Stimulated activated CD4-positive, alpha-beta T cell treated with anti-CD3 and anti-CD28 coated beads, Interleukin-4, amount 100 ng/mL, for 1 hour (primary cell): ENCODE measurements at places on chromosomes 1 and 21.

DNA sequence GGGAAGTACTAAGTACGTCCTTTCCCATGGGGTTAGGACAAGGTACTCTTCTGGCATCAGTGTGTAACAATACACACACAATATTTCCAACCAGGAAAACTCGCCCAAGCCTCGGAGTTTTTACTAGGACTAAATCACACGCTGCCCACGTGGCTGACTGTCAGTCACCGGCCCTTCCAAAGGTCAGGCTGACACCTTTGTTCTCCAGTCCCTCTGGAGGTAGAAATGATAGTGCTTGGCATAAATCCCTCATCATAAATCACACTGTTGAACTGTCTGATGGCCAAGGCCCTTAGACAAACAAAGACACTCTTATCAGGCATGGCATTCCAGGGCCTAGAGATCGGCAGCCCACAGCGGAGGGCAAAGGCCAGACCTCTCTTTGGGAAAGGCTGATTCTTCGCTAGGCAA, 16.9 kb upstream of the SLAMF9 start:
- no peak for DNase-seq

- DNase-seq, result no peak
Measured at GRCh38 chr21:40606341-40606740, 240.6 kb downstream of the DSCAM start.

DNA sequence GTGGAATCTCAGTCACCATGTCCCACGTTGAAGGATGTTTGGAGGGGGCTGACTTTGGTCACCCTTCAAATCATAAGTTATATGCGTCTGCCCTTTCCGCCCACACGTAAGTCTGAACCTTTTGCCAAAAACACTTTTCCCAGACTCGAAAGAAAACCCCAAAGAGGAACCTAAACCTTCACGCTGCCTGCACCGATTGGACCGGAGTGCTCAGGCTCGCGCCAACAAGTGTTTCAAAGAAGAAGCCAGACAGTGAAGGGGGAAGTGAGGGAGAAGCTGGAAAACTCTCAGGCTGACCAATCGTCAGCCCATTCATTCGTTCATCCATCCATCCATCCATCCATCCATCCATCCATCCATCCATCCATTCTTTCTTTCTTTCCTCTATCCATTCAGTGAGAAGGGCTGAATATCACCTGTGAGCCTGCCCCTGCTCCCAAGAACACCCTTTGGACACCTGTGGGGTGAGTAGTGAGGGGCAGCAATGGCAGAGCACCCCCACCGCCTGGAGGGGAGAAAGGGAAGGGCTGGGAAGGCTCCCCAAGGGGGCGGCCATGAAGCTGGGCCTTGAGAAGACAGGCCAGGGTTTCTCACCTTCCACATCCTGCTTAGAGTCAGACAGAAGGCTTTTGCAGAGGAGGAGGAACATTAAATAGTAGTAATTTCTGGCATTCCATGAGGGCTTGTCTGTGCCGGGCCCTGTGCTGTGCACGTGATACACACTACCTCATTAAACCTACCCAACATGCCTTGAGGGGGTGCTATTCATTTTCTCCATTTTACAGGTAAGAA, 27.1 kb upstream of the RUNX3 start:
- no peak for DNase-seq

DNA sequence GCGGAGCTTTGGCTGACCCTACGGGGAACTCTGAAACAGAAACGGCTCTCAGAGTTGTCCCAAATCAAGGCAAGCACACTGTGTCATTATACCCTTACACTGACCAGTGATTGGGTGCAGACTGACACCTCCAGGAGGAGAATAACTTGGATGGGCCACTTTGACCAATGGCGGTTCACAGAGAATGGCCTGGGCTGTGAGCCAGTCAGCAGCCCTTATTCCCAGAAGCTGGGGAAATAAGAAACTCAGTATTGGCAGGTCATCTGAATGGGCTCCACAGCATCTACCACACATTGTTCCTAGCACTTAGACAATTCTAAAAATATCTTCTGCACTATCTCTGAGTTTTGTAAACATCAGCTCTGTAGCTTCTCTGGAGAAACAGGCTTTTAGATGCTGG, 265.2 kb downstream of the ADGRL2 start:
- no peak for DNase-seq

DNA sequence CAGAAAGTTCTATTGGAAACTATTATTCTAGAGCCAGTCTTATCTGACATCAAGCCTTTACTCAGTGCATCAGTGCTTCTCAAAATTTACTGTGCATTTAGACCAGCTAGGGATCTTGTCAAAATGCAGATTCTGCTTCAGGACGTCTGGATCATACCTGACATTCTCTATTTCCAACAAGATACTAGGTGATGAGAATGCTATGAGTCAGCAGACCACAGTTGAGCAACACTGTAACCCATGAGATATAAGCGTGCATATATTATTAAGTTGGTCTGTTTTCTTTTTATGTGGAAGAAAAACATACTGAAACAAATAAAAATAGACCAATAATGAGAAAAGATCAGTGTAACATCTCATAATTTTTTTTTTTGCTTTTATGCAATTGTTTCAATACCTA, 40.4 kb upstream of the KCNH1 start:
- no peak for DNase-seq

DNA sequence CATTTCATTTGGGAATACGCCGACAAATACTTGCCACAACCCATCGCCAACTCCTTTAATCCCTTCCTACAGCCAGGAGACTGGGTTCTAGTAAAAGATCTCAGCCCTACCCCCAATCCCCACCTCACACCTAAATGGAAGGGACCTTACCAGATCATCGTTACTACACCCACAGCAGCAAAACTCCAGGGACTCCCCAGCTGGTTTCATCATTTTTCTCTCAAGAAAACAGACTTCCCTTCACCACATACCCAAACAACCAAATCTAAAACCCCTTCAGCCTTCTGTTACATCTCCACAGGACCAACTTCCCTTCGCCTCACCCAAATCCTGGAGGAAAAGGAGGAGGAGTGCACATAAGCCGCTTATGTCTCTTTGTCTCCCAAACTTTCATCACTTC, 23.7 kb upstream of the SLC2A5 start:
- no peak for DNase-seq

DNA sequence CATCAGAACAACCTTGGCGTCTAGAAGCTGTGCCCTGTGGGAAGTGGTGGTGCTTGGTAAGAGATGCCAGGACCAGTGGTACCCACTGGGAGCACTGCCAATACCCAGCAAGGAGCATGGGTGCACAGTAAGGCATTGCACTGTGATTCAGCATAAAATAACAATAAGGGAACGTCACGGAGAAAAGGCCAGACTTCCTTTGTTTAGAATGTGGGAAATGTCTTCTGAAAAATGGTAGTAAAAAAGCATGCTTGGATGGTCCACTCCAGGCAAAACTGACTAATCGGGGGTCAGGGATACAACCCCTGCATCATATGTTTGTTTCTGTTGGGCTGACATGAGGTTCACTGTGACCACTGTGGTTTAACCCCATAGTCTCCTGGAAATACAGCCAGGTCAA, 14.7 kb downstream of the METTL18 start:
- no peak for DNase-seq

DNA sequence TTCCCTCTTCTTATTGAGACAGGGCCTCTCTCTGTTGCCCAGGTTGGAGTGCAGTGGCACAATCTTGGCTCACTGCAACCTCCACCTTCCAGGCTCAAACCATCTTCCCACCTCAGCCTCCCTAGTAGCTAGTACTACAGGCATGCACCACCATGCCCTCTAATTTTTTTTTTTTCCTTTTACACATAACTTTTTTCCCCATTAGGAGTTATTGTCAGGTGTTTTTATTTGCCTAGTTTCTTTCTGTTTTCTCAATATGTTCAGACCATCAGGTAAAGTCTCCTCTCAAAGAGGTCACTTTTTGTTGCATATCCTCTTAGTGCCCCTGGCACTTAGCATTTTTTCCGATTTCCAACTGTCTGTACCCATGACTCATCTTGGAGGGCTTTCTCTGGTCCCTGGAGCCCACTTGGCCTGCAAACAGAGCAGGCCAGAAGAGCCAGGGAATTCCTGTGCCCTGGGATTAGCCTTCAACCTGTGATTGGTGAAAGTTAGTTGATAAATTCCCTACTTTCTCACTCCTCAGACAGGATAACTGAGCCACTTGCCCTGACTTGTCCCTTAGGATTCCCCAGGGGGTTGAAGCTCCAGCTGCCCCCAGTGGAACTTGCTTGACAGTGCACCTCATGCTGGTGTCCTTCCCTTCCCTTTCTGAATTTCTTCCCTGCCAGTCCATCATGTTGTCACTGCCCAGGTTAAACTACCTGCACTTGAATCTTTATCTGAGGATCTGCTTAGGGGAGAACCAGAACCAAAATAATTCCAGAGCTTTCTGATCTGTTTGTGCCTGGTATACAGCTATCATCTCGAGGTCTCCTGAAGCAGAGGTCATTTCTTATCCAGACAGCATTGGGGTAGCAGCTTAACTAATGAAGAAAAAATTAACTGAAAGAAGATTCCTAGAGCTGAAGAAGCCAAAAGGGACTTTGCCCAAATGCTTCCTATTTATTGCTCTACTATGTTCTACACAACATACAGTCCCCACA, 2.4 kb downstream of the NTPCR start:
- DNase-seq, result peak; percentile 23

- DNase-seq, result no peak
Measured at GRCh38 chr1:153627715-153628626, at the start of gene S100A1. TSS of gene S100A1 (plus strand) at chr1:153628434. CDS start at chr1:153630522, 2,088 bp downstream.

- DNase-seq, result no peak
Measured at GRCh38 chr1:35030338-35030737, 1.4 kb downstream of the ZMYM6 start.

DNA sequence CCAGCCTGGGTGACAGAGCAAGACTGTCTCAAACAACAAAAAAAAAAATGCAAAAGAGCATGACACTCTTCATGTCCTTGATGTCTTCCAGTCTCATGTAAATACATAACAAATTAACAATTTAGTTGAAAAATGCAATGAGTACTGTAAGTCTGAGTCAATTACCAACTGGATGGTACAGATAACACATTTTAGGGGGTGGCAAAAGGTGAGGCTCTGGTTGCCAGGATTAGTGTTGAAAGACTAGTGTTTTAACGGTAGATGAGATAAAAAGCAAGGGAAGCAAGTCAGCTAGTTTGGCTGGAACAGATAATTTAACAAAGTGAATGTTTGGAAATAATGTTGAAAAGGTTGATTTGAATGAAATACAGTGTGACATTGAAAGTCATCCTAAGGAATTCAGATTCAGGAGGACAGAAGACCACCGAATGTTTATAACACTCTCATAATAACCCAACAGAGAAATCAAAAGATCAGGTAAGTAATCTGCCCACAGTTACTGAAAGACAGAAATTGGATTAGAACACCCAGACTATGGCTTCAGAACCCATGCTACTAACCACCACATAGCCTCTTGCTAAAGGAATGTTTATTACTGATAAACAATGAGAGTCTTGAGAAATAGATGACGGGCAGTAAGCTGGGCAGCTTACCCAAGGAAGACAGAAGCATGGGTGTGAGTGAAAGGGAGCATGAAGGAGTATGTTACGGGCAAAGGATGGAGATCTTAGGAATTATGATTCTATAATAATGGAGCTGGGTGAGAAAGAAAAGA, 312.4 kb downstream of the HMCN1 start:
- no peak for DNase-seq

DNA sequence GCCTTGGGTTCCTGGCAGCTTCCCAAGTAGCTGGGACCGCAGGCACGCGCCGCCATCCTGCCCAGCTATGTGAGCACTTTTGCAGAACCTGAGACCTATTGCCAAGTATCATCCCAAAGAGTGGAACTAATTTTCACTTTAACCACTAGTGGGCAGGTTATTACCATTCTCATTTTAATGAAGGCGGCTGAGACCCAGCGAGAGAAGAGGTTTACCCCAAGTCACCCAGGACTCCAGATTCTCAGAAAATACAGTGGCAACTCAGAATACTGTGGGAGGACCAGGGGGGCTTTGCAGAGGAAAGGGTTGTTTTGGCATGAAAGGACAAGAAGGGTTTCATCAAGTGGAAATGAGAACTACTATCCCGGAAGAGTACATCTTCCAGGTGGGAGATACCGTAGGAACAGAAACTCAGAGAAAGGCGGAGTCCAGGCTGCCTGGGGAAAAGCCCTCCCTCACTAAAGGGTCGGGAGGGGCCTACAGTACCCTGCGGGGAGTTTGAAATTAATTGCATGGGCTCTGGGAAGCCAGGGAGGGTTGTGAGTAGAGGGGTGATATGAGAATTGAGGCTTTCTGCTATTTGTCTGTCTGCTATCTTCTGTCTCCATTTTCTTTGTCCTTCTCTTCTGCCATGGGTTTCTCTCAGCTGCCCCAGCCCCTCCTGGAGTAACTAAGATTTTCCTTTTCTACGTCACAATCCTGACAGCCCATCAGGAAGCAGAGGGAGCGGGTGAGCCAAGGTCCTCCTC, 7.2 kb upstream of the SEMA4A start:
- DNase-seq, result peak; percentile 26

- DNase-seq, result no peak
Measured at GRCh38 chr1:53734650-53735211, 4.2 kb downstream of the GLIS1 start.

DNA sequence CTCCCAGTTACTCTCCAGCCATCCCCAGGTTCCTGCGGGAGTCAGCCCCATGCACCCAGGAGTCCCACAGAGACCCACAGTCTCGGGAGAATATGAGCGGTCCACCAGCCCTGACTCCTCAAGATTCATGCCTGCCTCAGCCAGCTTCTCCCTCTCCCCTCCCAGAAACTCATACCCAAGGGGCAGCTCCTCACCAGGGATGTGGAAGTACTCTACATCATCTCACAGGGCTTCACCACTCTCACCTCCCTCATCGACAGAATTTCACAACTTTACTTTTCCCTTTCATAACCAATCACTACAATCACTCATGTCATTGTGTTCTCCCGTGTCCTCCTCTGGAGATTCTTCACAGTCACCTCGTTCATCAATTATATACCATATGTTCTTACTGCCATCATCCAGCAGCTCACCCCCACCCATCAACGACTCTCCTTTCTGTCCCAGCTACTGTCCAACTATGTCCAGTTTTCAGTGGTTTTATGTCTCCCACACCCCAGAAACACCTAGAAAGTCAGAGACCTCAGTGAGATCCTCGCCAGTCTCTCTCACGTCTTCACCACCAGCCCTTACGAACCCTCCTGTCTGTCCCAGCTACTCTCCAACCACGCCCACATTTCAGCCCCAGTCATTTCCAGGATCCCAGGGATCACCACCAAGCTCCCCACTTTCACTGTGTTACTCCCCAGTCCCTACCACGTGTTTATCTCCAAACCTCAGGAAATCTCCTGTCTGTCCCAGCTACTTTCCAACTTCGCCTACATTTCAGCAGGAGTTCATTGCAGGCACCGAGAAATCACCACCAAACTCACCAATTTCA, 1530.1 kb upstream of the TPTE start:
- DNase-seq, result no peak

- no peak for DNase-seq
Measured at GRCh38 chr1:43493661-43494450, 36.8 kb upstream of the PTPRF start.

GRCh38 chr1:33446590-33446989, 15.7 kb upstream of the PHC2 start:
- DNase-seq, result no peak

GRCh38 chr1:172713466-172713865, 54.6 kb downstream of the FASLG start:
- no peak for DNase-seq
